ENCODE measurements at places on chromosomes 4 and X.

DNA sequence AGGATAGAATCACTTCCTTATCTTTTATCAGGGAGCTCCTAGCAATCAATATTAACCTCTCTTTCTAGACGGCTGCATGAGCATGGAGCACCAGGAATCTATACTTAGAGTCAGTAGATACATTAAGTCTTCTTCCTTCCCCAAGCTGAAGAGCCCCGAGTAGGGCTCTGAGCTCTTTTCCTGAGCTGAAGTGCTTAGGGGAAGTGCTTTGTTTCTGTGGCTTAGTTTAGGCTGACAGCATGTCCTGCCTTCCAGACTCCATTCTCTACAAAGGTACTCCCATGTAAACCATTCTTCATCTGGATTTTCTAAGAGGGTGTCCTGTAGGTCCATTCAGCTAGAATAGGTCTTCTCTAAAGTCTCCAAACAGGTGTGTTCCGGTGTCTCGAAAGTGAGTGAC is 127.5 kb upstream of the AFF2 start:
- DNase-seq, result no peak
- no peaks in the 10 kb centered on the region for H3K36me3 ChIP-seq
- H3K27me3 ChIP-seq, result no peaks in the 10 kb centered on the region
- no peak overlapping the region for H3K27ac ChIP-seq
- no peak overlapping the region for H3K4me3 ChIP-seq

- no peak overlapping the region for H3K4me3 ChIP-seq
- H3K4me1 ChIP-seq, result peaks cover 5% of the 10 kb centered on the region
- H3K27ac ChIP-seq, result no peak overlapping the region
These were observed 20.1 kb downstream of the ARHGEF9 start for GRCh38 chrX:63764946-63765345.

DNA sequence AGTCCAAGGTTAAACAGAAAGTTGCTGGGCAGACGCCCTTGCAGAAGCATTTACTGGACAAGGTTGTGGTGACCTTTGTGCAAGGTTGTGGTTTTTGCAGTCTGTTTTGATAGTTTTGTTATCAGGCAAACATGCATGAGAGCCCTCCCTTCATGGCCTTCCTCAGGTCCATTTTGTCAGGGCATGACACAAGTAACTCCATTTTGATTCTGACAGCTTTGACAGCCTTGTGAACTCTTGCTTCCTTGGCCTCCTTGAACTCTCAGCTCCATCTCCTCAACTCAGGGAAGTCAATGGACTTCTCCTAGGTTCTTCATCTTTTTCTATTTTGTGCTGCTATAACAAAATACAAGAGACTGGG is 97.7 kb downstream of the CEP44 start:
- DNase-seq, result no peak
- H3K27me3 ChIP-seq, result peaks cover 6% of the 10 kb centered on the region
- H3K4me3 ChIP-seq, result no peak overlapping the region
- H3K4me1 ChIP-seq, result no peaks in the 10 kb centered on the region
- H3K36me3 ChIP-seq, result no peaks in the 10 kb centered on the region
- no peak overlapping the region for H3K27ac ChIP-seq

DNA sequence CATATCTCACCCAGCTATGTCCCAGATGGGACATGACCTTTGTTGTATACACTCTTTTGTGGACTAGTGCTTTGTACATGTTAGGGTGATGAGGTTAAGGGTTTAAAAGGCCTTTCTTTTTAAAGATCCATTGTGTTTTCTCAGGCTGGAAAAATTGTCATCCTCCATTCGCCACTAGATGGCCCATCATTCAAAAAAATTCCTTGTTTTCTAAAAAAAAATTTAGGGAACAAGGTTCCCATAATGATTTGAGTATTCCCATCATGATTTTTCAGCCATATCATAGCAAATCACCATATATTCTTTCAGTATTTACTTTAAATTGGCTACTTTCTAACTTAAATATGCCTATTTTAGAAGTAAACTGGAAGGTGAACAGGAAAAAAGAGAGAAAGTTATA is 91.9 kb upstream of the TMEM164 start:
- no peak for DNase-seq
- H3K4me3 ChIP-seq, result no peak overlapping the region
- no peaks in the 10 kb centered on the region for H3K27me3 ChIP-seq

- DNase-seq, result no peak
- no peaks in the 10 kb centered on the region for H3K36me3 ChIP-seq
- H3K4me3 ChIP-seq, result no peak overlapping the region
- no peak overlapping the region for H3K27ac ChIP-seq
These were observed 19.0 kb downstream of the IQSEC2 start for GRCh38 chrX:53262189-53262917.

DNA sequence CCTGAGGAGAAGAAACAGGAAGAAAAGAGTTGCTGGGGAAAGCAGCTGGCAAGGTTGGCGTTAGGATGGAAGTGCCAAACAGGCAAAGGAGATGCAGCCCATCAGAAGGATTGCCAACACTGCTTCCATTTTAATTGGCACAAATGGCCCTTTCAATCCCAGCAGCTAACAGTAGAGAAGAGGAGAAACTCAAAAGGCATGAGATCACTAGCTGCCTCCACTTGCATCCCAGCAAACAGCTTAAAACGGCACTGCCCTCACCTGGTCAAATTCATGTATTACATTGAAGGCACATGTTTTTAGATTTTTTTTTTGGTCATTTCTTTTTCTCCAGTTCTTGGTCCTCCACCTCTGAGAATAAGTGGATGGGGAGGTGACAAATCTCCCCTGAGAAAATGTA is 14.9 kb upstream of the LOC101059915 start:
- H3K4me1 ChIP-seq, result no peaks in the 10 kb centered on the region
- H3K36me3 ChIP-seq, result no peaks in the 10 kb centered on the region
- no peaks in the 10 kb centered on the region for H3K27me3 ChIP-seq
- DNase-seq, result no peak

DNA sequence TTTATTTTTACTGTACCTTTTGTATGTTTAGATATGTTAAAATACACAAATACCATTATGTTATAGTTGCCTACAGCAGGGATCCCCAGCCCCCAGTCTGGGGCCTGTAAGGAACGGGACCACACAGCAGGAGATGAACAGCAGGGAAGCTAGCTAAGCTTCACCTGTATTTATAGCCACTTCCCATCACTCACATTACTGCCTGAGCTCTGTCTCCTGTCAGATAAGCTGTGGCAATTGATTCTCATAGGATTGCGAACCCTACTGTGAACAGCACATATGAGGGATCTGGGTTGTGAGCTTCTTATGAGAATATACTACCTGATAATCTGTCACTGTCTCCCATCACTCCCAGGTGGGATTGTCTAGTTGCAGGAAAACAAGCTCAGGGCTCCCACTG is 73.9 kb downstream of the BMPR1B start:
- no peaks in the 10 kb centered on the region for H3K4me1 ChIP-seq
- peaks cover 22% of the 10 kb centered on the region for H3K27me3 ChIP-seq
- no peaks in the 10 kb centered on the region for H3K36me3 ChIP-seq
- no peak overlapping the region for H3K4me3 ChIP-seq

GRCh38 chr4:120228086-120228485 is 161.4 kb upstream of the MAD2L1 start:
- H3K27ac ChIP-seq, result no peak overlapping the region
- peaks cover 3% of the 10 kb centered on the region for H3K4me1 ChIP-seq
- H3K4me3 ChIP-seq, result no peak overlapping the region
- no peaks in the 10 kb centered on the region for H3K27me3 ChIP-seq
- no peak for DNase-seq

All from left ventricle myocardium inferior (tissue), 1 donor.